ENCODE measurements at places on chromosomes 13 and 19. TPM values are rescaled to one million over a fixed set of nuclear protein-coding genes. Genes with fewer than 3 reads are reported as not detected.

DNA sequence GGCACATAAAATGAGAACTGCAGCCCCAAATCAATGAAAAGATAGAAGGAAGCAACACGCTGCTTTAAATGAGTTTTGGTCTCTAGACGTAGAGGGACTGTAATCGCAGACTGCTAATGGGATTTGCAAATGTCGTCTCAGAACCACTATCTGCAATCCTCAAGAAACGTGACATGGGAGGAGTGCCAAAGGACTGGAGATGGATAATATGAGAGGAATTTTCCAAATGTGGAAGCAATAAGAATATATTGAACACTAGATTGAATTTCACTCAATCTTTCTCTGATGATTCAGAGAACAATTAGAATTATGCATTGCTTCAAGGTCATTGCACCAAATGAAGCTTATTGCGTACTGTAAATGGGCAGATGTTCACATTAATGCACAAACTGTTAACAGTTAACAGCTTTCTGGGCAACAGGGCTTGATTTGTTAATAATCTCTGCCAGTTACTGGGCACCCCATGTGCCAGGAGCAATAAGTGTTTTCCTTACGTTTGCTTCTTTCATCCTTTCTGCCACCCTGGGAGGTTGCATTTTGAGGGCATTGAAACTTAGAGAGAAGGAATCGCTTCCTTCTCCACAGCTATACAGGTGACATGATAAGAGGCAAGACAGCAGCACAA lies 62.8 kb upstream of the WASF3 start:
- no peak for DNase-seq

- DNase-seq, result peak; percentile 41
Observed at GRCh38 chr13:59458908-59459579, 704.7 kb downstream of the DIAPH3 start.

ZNF235 gene
- 5.1 TPM for total RNA-seq

DNA sequence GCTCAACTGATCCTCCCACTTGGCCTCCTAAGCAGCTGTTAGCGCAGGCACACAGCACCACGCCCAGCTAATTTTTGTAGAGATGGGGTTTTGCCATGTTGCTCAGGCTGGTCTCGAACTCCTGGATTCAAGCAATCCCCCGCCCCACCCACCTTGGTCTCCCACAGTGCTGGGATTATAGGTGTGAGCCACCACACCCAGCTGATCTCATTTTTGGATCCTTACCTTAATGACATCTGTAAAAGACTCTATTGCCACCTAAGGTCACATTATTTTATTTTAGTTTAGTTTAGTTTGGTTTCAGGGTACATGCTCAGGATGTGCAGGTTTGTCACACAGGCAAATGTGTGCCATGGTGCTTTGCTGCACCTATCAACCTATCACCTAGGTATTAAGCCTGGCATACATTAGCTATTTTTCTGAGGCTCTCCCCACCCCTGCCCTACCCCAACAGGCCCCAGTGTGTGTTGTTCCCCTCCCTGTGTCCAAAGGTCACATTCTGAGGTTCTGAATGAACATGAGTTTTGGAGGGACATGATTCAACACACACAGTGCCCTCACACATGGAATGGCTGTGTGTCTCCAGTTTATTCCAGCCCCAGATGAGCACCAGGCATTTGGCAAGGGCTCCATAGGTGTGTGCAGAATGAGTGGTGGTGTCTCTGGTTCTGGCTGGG lies 1.3 kb downstream of the OR10H5 start:
- DNase-seq, result no peak
